ENCODE measurements at places on chromosomes 2 and 18. TPM values are rescaled to one million over a fixed set of nuclear protein-coding genes. Genes with fewer than 3 reads are reported as not detected.
A peak's percentile ranks its signal among the peaks of the same experiment; 100 is the strongest.

DNA sequence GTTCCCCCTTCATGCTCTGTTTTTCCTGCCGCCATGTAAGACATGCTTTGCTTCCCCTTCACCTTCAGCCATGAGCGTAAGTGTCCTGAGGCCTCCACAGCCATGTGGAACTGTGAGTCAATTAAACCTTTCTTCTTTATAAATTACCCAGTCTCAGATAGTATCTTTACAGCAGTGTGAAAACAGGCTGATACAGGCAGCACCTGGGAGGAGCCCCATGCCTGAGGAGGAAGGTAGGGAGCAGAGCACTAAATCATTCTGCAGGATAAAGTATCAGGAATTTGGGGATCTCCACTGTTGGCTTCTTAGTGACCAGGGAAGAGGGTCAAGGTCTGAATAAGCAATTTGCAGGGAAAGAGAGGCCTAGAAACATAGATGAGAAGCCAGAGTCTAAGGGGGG, 78.0 kb downstream of the KCNF1 start:
- DNase-seq, result no peak

DNA sequence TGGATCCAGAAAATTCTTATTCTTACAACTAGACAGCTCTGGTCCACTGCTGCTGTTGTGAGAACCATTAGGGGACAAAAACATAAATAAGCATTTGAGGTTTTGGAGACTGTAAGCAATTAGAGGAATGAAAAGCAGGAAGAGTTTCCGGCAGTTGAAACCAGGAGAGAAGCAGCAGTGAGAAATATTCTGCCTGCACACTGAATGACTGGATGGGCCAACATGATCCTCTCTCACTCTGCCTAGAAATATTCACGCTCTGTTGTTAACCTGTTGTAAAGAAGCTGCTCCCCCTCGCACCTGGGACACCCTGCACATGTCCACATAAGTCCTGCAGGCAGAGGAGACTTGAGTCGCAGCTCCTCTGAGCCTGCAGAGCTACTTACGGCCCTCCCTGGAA, 60.4 kb upstream of the RNF152 start:
- no peak for DNase-seq

DNA sequence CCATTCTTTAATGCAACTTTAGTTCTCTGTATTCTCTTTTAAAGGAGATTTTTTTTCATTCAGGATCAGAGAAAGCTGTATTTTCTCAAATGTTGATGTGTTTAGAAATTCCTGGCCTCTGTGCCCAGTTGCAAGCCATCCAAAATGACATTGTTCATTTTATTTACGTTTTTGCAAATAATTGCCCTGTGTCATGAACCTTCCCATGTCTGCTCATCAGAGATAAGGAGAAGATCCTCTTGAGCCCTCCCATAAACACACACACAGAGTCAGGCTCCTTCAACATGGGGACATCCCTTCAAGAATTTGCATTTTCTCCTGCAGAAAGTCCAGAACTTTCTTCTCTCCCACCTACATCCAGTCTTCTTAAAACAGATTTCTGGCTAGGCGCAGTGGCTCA, 258.8 kb downstream of the GBX2 start:
- no peak for DNase-seq

- DNase-seq, result peak; percentile 36
Measured at GRCh38 chr2:26723991-26724750, 31.6 kb downstream of the KCNK3 start.

GRCh38 chr2:203948733-203949132, 12.2 kb downstream of the ICOS start:
- DNase-seq, result no peak

The NDC80 gene
- total RNA-seq, result 47.0 TPM

DNA sequence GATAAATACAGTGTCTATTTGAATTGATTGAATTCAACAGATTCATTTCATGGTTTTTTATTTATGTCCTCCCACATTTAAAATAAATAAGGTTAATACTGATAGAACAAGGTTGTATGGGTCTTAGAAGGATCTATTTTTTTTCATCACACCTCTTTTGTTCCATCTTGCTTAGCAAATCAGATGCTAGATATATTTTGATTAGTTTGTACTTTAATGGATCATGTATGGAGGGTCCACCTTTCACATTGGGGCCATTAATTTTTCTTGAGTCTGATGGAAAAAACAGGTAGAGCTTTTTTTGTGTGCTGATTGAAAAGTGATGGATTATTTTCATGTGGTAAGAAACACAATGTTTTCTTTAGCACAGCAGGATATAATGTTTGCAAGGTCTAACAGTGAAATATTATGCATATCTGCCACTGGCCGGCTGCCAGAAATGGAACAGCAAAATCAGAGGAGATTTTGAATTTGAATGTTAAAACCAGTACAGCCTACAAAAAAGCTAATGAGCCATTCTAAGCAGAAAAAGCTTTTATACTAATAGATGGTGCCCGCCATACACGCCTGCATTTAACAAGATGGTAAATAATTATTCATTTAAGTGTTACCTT, 188.1 kb upstream of the ETAA1 start:
- no peak for DNase-seq

- DNase-seq, result no peak
Measured at GRCh38 chr2:17827785-17828184, 11.5 kb downstream of the MSGN1 start.

DNA sequence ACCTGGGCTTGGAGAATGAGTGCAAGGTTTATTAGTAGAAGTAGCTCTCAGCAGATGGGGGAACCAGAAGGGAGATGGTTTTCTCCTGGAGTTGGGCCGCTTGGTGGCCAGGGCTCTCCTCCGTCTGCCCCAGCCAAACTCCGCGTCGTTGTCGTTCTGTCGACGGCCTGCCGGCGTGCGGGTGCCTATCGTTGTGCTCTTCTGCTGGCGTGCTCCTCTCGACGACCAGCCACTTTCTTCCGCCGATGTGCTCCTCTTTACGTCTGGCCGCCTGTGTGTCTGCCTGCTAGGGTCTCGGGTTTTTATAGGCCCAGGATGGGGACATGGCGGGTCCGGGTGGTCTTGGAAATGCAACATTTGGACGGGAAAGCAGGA, 119.1 kb downstream of the BMPR2 start:
- DNase-seq, result no peak

GRCh38 chr18:46518438-46518837, 138.6 kb downstream of the LOXHD1 start:
- DNase-seq, result peak; percentile 9

DNA sequence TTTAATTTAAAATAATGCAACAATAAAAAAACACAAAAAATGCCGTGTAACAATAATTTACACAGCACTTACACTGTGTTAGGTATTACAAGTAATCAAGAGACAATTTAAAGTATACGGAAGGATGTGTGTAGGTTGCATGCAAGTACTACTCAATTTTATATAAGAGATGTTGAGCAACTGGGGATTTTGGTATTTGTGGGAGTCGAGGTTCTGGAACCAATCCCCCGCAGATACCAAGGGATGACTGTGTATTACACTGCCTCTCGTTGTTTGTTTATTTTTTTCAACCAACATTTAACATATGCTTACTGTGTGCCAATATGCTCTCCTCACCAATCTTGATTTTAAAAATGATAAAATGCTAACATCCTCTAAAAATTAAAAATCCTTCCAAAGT, 24.8 kb downstream of the MAP3K2 start:
- no peak for DNase-seq

DNA sequence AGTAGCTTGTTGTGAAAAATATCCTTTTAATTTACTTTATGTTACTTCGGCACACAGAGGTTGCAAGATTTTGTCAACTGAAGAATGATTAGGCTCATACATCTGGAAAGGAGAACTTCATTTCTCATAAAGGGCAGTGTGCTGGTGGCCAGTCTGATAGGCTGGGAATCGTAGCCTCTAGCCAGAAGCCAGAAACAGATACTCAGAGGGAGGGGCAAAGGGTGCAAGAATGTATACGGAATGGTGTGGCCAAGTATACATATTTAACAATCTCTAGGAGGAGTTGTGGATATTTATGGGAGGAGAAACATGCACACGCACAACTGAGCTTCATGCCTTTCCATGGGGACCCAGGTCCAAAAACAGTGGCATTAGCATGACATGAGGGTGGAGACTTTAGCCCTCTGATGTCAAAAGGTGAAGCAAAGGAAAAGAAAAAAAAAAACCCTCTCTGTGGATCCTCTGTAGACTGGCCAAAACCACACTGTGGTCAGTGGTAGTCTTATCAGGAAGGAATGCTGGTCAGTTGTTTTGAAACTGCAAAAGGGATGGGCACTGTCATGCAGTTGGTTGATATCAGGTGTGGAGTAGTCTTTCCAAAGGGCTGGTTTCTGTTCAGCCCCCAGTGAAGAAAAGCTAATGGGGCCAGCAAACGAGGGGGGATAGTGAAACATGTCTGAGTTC, 34.9 kb upstream of the APCDD1 start:
- DNase-seq, result no peak

DNA sequence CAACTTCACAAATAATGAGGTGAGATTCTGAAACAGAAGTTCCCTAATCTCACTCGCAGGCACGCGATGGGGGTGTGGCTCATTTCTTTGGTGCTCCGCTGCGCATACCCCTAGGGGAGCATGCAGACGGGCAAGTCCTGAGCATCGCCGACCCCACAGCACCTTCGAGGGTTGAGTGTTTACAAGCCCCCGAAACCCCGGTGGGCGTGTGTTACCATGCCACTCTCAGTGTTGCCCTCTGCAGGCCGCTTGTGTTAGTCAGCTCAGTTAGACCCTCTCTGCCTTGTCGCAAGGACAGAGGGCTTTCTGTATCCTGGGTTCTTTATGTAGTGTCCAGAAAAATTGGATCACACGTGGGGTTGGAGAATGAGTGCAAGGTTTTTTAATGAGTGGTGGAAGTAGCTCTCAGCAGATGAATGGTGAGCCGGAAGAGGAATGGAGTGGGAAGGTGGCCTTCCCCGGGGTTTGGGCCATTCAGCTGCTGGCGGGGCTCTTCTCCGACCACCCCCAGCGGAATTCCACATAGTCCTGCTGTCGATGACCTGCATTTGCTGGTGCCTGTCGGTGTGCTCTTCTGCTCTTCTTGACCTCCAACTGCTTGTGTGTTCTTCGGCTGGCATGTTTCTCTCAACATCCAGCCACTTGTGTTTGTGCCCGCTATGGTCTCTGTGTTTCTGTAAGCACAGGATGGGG, 191.3 kb downstream of the RPRM start:
- DNase-seq, result peak; percentile 48

DNA sequence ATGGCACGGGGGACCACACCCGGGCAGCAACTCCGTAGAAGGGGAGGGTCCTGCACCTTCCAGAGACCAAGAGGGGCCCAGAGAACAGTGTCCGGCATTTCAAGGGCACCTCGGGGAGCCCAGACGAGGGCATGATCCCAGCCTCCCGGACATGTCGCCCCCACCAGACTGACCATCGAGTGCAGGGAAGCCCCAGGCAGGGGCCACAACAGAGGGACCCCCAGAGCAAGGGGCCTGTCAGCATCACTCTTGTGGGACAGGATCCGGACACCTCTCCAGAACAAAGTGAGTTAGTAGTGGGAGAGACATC, 50.4 kb upstream of the CTDP1 start:
- DNase-seq, result no peak

DNA sequence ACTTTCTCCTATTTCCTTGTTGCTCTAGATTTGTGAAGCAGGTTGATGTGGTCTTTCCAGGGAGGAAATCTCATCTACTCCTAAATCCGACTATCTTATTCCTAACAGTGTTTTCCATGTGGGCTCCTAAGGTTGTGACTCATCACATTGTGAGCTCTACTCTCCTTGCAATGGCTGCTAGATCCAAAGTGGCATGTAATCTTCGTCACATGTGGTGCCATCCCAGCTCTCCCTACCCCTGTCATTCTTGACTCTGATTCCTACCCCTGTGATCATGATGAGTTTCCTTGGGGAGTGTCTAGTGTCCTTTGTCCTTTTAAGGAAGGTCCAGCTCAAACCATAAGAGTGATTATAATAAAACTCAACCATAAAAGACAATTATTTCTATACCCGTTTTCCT, 47.3 kb upstream of the GULP1 start:
- no peak for DNase-seq

The SLC5A7 gene
- not detected for total RNA-seq

DNA sequence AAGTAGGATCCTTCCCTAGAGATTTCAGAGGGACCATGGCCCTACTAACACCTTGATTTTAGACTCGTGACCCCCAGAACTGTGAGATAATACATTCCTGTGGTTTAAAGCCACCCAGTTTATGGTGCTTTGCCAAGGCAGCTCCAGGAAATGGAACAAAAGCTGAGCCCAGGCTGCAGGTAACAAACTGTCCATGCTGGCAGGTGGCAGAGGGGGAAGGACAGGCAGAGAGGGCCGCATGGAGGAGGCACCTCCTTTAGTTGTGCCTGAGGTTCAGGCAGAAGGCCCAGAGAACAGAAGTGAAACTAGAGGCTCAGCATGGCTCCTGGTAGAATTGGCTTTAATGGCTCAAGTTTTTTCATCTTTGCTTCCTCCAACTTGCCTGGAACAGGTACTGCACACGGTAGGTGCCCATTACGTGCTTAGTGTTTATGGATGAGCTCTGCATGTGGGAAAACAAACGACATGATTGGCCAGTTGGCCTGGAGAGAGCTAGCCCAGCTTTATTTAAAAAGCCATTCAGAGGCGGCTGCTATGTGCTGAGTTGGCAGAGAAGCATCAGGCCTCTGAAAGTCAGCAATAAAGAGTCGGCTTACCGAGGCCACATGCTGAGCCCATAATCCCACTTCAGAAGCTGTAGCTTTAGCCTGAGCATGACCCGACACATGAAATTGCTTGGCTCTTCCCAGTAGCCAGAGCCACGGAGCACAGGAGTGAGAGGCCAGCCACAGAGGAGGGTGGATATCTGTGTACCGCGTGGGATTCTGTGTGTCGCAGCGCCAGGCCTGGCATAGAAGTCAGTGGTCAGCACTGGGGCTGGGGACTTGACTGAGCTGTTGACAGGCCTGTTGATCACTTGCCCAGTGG, 36.5 kb downstream of the HS1BP3 start:
- peak; percentile 73 for DNase-seq

The AGAP1 gene
- 21.2 TPM for total RNA-seq

DNA sequence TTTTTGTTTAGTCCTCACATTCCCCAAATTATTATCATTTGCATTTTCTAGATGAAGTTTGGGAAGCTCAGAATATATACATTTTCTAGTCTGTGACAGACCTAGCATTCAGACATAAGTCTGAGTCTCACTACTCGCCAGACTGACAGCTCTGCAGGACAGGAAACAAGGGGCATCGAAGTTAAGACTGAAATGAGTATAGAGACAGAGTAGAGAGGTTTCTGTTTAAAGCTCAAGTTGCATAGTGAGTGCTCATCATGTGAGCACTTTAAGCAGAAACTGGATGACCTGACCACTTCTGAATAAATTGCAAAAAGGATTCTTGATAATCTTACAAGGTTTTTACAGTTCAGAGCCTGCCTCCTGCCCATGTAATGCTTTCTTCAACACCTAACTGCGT, 1.1 kb downstream of the HADHB start:
- DNase-seq, result peak; percentile 34

The ICA1L gene
- total RNA-seq, result 2.4 TPM

GRCh38 chr2:68250652-68251186, 1.6 kb downstream of the PPP3R1 start:
- no peak for DNase-seq

GRCh38 chr18:63321291-63321690, 1.7 kb upstream of the BCL2 start:
- no peak for DNase-seq

The CNRIP1 gene
- total RNA-seq, result not detected

DNA sequence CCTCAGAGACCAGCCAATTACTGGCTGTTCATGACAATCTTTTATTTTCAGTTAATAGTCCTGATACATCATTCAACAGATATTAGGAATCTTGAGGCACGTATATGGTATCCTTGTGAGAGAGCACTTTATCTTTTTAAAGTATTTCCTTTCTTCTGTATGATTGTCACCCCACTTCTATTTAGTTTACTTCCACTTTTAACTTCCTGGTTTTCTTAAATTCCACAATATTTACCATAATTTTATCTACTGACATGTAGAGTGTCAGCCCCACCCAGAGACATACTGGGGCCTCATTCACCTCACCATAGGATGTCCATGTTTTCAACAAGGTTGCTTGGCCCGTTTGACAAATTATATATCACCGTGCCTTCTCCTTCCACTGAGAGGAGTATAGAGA, 182.9 kb upstream of the ID2 start:
- no peak for DNase-seq
